ENCODE measurements at places on chromosomes 7 and 10.

DNA sequence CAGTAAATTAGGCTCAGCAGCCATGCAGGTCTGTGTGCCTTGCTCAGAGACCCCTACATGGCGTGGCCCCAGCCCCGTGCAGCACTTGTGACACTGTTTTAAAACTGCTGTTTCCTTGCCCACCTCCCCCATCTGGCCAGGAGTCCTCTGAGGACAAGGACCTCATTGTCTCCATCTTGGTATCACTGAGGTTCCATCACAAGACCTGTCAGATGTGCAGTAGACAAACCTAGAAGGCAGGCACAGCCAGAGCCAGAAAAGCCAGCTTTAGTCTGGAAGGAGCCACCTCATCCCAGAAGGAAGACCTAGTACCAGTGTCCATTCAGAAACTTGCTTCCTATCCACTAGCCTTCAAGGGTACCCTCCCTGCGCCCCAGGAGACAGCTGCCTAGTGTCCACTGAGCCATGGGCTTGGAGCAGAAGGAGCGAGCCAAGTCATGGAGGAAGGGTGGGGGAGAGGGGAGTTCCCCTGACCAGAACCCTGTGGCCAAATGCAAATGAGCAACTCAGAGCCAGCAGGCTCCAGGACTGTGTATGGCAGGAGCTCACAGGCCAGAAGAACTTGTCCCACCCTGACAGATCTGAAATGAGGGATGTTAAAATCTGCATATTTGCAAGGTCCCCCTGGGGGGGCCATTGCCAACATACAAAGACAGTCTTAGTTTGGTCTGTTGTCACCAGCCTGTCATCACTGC is 176.1 kb downstream of the SH3PXD2A start:
- no peak for DNase-seq

- DNase-seq = no peak
These were observed 24.6 kb upstream of the BHLHA15 start for GRCh38 chr7:98186452-98187137.

- DNase-seq = no peak
These were observed 68.2 kb downstream of the MET start for GRCh38 chr7:116740231-116740630.

- no peak for DNase-seq
These were observed 7.4 kb upstream of the SAMD8 start for GRCh38 chr10:75103881-75104686.

GRCh38 chr10:133164816-133165555 is 5.0 kb downstream of the KNDC1 start:
- DNase-seq = no peak

DNA sequence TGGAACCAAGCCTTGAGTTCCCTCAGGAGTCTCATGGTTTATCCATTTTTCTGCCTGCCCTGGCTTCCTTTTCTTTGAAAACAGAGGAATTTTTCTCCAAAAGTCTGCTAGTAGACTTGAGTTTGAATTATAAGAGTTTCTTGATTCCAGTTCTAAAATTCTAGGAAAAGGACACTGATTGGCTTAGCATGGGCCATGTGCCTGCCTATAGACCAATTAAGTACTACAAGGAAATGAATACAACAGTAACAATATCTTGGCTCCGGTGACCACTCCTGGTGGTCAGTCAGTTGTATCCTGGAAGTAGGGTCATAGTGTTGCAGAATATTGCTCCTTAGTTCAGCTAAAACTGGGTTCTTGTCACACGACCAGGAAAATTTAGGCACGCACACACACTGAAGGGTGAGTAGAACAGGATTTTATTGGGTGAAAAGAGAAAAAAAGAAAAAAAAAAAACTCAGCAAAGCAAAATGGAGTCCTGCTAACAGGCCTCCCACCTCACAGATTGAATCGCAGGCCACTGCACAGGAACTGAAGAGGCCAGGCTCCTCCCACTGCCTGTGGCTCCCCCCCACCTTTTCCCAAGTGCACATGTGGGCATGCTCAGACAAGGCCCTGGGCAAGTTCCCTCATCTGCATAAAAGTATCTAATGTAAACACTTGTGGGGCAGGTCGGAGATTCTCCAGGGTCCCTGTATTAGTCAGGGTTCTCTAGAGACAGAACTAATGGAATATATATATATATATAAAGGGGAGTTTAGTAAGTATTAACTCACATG is 155.1 kb downstream of the LYZL1 start:
- no peak for DNase-seq

All from NCI-H69 (cell line).